ENCODE measurements at places on chromosomes 11 and 22.

GRCh38 chr11:129681344-129682114 is 134.1 kb upstream of the TMEM45B start:
- H3K27me3 ChIP-seq = no peaks in the 10 kb centered on the region
- H3K36me3 ChIP-seq = no peaks in the 10 kb centered on the region
- no peaks in the 10 kb centered on the region for H3K4me1 ChIP-seq
- DNase-seq = no peak

- peak; percentile 82 for DNase-seq
- H3K27me3 ChIP-seq = no peaks in the 10 kb centered on the region
- H3K4me1 ChIP-seq = no peaks in the 10 kb centered on the region
Measured at GRCh38 chr11:38791346-38791961, 2193.4 kb upstream of the RAG2 start.

DNA sequence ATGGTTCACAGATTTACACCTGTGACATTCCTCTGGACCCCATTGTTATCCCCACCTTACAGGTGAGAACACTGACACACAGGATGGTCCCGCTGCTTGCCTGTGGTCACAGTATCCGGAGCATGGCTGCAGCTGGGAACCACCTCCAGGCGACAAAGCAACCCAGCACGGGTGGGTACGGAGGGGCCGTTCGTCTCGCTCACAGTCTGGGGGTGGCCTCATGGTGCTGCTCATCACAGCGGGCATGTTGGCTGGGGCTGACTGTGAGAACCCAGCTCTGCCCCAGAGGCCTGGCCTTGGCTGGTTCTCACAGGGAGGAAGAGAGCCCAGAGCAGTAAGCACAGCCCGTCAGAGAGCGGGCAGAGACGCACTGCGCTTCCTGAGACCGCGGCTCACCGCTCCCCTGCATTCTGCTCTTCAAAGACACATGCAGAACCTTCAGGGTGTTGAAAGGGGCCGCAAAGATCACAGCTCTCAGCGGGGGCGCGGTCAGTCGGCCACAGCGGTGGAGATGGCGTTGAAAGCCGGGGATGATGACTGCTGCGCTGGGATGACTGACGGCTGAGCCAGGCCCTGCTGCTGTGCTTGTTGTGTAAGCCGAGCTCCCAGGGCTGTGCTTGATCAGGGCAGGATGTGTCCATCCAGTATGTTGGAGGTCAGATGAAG is 423.0 kb downstream of the BRD1 start:
- H3K27me3 ChIP-seq = no peaks in the 10 kb centered on the region
- H3K27ac ChIP-seq = no peak overlapping the region
- H3K4me3 ChIP-seq = no peak overlapping the region
- no peaks in the 10 kb centered on the region for H3K36me3 ChIP-seq

DNA sequence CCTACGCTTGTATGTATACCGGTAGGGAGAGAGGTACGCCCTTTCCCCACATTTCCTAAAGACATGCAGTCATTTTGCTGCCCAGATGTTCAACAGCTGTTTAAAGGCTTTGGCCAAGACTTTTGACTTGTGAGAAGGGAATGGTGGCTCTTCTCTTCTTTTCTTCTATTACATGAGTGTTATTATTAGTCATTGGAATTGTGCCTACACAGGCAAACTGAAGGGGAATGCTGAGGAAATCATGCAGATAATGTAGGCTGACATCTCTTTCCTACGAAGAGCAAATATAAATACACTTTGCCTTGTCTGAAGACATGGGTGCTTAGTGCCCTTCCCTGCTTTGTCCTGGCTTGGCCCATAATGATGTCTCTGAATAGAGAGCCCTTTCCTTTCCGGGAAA is 194.3 kb upstream of the NARS2 start:
- DNase-seq = peak; percentile 21
- H3K4me3 ChIP-seq = no peak overlapping the region
- no peaks in the 10 kb centered on the region for H3K27me3 ChIP-seq
- H3K4me1 ChIP-seq = no peaks in the 10 kb centered on the region

- no peaks in the 10 kb centered on the region for H3K4me1 ChIP-seq
- no peaks in the 10 kb centered on the region for H3K36me3 ChIP-seq
- no peaks in the 10 kb centered on the region for H3K27me3 ChIP-seq
Measured at GRCh38 chr11:8987446-8987845, 16.4 kb downstream of the NRIP3 start.

DNA sequence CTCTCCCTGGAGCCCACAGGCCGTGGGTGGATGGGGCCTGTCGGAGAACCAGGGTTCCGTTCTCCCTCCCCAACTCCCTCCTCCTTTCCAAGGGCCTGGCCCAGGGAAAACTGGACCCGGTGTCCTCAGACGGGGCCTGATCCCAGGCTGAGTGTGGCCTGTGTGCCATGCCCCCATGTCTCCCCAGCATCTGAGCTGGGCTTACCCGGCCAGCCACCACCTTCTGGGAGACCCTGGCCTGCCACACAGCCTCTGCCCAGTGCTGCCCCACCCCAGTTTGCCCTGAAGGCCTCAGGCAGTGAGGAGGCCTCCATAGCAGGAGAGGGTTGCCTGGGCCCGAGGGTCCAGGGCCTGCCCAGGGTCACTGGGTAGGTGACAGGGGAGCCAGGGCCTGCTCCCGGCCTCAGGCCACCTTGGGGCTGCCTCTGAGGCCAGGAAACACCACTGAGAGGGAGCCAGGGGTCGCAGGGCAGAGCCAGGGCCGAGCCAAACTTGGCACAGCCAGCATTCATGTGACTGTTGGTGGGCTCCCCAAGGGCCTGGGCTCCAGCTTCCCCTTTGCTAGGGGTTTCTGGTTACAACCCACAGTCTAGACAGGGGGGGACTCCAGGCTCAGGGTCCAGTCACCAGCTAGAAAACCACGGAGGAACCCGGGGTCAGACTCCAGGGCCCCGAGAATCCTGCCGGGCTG is 590 bp upstream of the IFITM10 start:
- peaks cover 7% of the 10 kb centered on the region for H3K4me1 ChIP-seq
- H3K27ac ChIP-seq = no peak overlapping the region
- peaks cover 5% of the 10 kb centered on the region for H3K36me3 ChIP-seq

DNA sequence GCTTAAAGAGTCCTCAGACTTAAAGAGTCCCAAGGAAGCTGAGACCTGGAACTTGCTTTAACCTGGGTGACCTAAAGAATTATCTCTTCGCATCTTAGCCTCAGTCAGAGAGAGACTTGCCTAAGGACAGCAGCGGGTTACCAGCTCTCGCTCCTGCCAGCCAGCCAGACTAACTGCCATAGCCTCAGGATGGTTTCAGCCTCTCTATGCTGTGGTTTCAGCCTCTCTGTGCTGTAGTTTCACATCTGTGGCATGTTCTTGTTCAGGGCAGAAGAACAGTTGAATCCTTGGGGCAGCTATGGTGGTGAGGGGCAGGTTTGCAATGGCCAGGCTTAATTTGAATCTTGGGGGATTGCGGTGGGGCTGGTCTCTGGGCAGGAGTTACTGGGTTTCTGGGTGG is 2.3 kb downstream of the FRMD8 start:
- no peak for DNase-seq
- no peaks in the 10 kb centered on the region for H3K27me3 ChIP-seq
- no peaks in the 10 kb centered on the region for H3K36me3 ChIP-seq
- H3K27ac ChIP-seq = no peak overlapping the region

DNA sequence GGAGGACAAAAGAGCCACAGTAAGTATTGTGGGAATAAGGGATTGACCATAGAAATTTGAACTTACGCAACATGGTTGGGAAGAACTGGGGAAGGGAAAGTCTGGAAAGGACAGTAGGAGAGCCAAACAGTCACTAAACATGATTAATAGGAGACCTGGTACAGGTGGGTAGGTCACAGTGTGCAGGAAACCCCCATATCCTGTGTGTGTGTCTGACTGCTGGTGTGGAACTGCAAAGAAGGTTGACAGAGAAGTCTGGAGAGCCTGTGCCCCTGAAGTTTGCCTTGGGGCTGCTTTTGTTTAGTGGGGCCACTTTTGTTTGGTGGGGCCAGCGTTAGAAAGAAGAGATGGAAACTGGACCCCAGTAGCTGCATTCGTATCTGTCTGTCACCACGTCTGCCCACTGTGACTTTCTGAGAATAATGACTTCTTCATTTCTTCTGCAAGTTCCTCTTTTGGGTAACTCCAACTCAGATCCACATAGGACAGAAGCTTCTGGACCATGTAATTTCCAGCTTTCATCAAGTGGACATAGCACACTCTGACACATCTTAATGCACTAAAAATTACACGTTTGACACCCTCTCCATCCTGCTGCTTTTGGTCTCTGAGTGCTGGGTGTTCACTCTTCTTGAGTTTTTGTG is 126.8 kb upstream of the RAG2 start:
- no peak for DNase-seq
- no peaks in the 10 kb centered on the region for H3K4me1 ChIP-seq
- no peak overlapping the region for H3K27ac ChIP-seq
- H3K36me3 ChIP-seq = no peaks in the 10 kb centered on the region
- H3K4me3 ChIP-seq = no peak overlapping the region

- H3K36me3 ChIP-seq = no peaks in the 10 kb centered on the region
- H3K27me3 ChIP-seq = no peaks in the 10 kb centered on the region
- no peak overlapping the region for H3K4me3 ChIP-seq
Measured at GRCh38 chr22:44578516-44579230, 80.6 kb upstream of the RTL6 start.

DNA sequence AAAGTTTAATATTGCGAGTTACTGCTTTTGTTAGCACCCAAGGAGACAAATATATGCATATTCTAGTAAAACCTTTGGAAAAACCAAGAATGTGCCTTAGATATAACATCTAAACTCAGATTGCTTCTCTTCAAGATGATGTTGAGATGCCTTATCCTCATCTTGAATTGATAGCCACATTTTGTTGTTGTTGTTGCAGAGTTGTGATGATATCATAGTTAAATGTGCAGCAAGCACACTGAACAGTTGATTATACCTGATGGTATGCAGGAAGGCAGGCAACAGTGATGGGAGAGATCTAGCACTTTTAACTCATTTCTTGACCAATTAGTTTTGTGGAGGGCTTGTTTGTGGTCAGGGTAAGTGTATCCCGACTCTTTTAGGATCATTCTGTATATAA is 48.0 kb downstream of the KDM2A start:
- H3K4me3 ChIP-seq = no peak overlapping the region
- DNase-seq = no peak
- H3K27ac ChIP-seq = no peak overlapping the region
- no peaks in the 10 kb centered on the region for H3K27me3 ChIP-seq
- no peaks in the 10 kb centered on the region for H3K4me1 ChIP-seq

DNA sequence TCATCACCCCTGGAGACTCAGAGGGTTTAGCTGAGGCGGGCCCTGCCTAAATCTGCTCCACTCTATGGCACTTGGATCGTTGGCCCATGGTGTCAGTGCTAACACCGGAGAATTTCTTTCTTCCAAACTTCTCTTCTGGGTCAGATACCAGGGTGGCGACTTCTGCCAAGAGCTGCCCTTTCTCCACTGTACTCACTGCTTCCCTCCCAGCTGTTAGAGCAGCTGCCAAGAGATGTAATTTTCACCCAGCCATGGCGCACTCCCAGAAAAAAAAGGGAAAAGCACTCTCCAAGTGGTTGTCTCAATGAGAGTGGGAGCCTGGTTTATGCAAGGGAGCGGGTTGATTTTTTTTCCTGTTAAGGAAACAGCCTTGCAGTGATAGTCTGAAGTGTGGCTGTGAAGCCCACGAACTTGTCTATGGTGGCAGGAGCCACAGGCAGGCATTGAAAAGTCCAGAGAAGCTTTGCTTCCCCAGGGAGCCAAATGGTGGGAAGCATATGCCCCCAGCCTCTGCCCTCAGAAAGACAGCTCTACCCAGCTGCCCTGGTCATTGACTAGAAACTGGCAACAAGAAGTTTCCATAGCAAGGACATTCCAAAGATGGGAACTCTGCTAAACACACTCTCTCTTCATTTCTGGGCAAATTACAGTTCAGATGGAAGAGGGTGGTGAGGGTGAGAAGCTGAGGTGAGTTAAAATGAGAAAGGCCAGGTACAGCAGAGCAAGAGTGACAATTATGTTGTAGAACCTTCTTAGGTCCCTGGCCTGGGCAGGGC is 10.7 kb downstream of the PCSK7 start:
- H3K4me3 ChIP-seq = no peak overlapping the region
- H3K4me1 ChIP-seq = peaks cover 27% of the 10 kb centered on the region
- DNase-seq = peak; percentile 84
- H3K36me3 ChIP-seq = peaks cover 5% of the 10 kb centered on the region
- H3K27me3 ChIP-seq = no peaks in the 10 kb centered on the region
- peak overlapping the region; percentile 94 for H3K27ac ChIP-seq

GRCh38 chr22:50600538-50600937 is at the start of gene MAPK8IP2:
Gene MAPK8IP2, plus strand, starts transcription at chr22:50600793. Its CDS starts 26 bp downstream, at chr22:50600819.
- peak; percentile 24 for DNase-seq
- no peaks in the 10 kb centered on the region for H3K4me1 ChIP-seq
- no peak within 1 kb of the TSS for H3K27ac ChIP-seq
- peak within 1 kb of the TSS; percentile 34 for H3K4me3 ChIP-seq
- peaks cover 61% of the 10 kb centered on the region for H3K27me3 ChIP-seq

GRCh38 chr11:78825591-78826020 is 250.9 kb upstream of the NARS2 start:
- no peak overlapping the region for H3K27ac ChIP-seq
- H3K4me3 ChIP-seq = no peak overlapping the region
- H3K36me3 ChIP-seq = no peaks in the 10 kb centered on the region
- H3K27me3 ChIP-seq = no peaks in the 10 kb centered on the region
- H3K4me1 ChIP-seq = peaks cover 7% of the 10 kb centered on the region
- DNase-seq = no peak

GRCh38 chr11:3959015-3959902 is 103.8 kb downstream of the STIM1 start:
- peak; percentile 41 for DNase-seq
- H3K27ac ChIP-seq = no peak overlapping the region
- H3K4me3 ChIP-seq = no peak overlapping the region
- peaks cover 9% of the 10 kb centered on the region for H3K4me1 ChIP-seq
- no peaks in the 10 kb centered on the region for H3K36me3 ChIP-seq

DNA sequence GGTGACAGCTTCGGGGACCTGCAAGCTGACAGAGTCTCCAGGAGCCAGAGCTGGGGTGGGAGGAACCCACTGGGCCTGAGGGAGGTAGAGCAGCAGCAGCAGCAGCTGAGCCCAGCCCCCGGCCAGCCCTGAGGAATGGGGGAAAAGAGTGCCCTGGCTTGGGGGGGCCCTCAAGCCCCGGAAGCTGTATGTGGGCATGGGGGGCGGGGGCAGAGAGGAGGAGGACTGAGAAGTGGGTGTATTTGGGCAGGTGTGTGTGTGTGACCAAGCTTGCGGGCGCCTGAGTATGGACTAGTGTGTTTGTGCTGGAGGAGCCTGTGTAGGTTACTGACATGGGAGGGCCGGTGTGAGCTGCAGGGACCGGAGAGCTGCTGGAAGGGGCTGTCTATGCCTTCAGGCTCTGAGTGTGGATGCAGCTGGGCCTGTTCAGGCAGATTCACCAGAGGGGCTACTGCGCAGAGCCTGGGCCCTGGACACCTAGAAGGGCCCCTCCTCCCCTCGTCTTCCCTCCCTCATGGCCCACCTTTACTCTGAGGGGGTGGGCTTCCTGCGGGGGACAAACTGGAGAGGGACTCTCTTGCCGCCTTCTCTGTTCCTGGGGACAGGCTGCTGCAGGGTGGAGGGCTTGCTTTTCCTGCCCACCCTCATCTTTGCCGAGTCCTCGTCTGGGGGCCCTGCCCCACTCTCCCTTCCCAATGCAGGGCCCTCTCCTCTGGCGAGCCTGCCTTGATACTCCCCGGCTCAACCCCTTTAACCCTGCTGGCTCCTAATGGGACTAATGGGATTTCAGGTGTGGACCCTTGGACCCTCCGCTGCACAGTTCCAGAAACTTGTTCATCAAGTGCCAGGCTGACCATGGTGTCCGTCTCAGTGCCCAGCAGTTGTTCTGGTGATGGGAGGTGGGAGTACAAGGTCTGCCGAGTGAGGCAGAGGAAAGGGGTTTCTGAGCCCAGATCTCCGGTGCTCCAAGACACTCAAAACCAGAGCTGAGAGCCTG is 28.2 kb downstream of the ST3GAL4 start:
- no peaks in the 10 kb centered on the region for H3K36me3 ChIP-seq
- H3K4me3 ChIP-seq = no peak overlapping the region
